ENCODE measurements at places on chromosomes 12 and 14.

GRCh38 chr12:57543581-57543980, 3.4 kb downstream of the DCTN2 start:
- DNase-seq: peak; percentile 29

- DNase-seq: no peak
Observed at GRCh38 chr14:50798048-50798421, 32.9 kb downstream of the NIN start.

GRCh38 chr14:55532645-55533344, 47.2 kb upstream of the KTN1 start:
- DNase-seq: peak; percentile 16

DNA sequence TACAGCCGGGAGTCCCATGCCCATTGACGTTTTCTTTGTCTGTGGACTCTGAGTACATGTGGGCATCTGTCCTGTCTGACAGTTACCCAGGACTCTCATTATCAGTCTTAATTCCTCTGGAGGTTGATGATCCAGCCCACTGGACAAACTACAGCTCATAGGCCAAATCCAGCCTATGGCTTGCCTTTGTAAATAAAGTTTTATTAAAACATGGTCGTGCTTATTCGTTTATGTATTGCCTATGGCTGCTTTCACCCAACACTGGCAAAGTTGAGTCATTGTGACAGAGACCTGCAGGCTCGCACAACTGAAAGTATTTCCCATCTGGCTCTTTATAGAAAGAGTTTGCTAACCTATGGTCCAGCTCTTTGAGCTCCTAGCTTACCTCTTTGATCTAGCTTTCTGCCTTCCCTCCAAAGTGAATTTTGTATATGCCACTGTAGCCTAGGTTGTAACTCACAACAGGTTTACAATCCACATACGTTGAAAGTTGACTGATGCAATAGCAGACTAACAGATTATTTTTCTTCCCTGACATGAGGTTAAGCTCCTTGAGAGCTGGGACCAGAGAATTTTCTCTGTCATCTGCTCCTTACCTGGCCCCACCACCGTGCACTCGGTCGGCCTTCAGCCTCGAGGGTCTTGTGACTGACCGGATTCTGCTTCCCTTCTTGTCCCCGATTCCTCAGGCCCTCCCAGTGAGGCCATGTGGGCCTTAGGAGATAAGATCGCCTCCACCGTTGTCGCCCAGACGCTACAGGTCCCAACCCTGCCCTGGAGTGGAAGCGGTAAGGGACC, 57.3 kb downstream of the ACACB start:
- no peak for DNase-seq

DNA sequence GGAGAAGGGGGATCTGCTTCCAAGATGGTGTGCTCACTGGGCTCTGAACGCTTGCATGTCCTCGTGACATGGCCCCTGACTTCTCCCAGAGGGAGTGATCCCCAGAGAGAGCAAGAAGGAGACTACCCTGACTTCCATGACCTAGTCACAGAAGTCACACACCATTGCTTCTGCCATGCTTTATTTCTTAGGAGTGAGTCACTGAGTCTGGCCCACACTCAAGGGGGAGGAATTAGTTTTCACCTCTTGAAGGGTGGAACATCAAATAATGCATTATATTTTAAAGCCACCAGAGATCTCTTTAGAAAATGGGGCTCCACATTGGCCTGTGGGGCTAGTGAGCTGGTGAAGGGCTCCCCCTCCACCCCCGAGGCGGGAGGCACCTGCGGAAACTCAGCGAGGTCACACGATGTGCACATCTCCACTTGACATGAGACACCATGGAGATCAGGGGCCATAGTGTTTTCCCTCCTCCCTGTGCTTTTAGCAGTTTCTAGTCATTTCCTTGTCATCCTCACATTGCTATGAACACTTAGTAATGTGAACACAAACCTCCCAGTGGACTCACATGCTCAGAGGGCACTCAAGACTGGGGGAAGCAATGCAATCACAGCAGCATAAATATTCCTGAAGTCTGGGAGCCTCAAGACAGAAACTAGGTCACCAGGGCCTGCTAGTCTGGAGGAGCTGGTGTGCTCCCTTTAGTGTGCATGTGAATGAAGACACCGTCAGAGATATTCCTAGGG, 87.4 kb upstream of the FZD10 start:
- DNase-seq: no peak

DNA sequence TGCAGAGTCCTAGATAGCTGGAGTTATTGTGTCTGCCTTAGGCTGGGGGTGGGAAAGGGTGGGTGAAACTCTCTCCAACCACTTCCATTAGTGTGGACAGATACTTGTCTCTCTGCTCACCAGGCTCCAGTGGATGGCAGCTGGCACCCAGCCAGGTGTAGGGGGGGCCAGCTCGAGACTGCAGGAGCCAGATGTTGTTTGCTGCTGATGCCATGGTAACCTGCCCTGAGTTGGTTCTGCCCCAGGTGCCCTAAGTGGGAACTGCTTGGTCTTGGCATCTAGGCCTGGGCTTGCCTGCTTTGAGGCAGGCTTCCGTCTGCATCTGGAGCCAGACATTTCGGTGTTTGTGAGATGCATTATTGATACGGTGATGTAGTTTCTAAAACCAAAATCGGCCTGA, 82.2 kb downstream of the ADCK1 start:
- no peak for DNase-seq

Measured in ELR (cell line).